ENCODE measurements at places on chromosomes 1 and 21. TPM values are rescaled to one million over a fixed set of nuclear protein-coding genes. Genes with fewer than 3 reads are reported as not detected.
A peak's percentile ranks its signal among the peaks of the same experiment; 100 is the strongest.

DNA sequence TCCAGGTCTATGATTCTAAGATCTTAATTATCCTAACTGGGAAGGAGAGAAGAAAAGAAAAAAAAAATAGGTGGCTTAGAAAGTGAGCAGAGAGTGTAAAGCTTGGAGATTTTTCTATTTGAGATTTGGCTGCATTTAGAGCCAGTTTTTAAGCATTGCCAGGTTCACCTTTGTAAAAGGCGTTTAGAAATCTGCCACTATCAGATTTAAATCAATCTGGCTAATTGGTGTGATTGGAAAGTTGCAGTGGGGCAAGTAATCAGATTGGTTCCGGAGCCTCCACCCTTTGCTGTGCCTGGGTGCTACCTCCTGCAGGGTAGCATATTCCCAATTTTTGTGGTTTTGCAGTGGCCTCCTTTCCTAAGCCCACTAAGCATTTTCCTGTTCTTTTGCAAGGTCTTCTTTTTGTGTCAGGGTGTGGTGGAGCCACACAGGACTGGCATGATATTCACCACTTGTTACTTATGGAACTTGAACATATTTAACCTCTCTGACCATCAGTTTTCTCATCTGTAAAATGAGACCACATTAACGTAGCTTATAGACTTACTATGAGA lies 48.5 kb upstream of the PPP2R5A start:
- no peak for ATAC-seq

DNA sequence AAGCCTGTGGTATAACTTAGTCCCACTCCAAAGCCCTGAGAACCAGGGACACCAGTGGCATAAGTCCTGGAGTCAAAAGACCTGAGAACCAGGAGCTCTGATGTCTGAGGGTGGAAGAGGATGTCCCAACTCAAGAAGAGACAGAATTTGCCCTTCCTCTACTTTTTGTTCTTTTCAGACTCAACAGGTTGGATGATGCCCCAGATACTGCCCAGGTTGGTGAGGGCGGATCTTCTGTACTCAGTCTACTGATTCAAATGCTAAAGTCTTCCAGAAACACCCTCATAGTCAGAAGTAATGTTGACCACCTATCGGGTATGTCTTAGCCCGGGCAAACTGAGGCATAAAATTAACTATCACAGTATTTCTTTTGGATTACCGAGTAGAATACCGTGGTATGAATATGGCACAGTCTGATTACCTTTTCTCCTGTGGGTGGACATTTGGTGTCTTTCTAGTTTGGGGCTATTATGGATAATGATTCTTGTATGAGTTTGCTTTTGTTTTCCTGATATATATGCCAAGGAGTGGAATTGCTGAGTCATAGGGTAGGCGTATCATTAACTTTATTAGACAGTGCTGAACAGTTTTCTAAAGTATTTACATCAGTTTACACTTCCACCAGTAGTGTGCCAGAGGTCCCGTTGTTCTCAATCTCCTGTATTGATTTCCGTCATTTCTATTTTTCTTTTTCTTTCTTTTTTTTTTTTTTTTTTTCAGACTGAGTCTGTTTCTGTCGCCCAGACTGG lies 3.2 kb upstream of the CHAF1B start:
- no peak for ATAC-seq

DNA sequence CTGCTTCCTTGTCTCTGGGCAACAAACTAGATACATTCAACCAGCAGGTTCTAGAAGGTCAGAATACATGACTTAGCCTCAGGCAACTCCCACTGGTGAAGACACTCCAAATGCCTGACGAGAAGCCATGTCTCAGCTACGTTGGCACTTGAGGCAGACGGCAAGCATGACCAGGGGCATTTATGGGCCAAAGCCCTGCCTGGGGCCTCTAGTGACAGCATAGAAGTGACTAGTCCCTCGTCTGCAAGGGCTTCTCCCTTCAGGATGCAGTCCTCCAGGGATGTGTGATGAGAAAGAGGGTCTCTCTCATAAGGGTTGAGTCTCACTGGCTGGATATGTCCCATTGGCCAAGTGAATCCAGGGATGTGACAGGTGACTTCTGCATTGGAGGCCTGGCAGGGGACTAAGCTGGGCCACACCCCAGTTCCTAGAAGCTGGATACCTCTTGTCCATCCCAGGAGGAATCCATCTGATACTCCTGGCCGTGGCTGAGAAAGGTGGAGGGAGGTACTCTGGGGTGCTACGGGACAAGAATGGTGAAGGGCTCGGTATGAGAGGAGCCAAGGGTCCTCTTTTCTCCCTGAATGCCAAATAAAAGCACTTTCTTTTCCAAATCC lies 148.6 kb upstream of the HMGB4 start:
- ATAC-seq = no peak

DNA sequence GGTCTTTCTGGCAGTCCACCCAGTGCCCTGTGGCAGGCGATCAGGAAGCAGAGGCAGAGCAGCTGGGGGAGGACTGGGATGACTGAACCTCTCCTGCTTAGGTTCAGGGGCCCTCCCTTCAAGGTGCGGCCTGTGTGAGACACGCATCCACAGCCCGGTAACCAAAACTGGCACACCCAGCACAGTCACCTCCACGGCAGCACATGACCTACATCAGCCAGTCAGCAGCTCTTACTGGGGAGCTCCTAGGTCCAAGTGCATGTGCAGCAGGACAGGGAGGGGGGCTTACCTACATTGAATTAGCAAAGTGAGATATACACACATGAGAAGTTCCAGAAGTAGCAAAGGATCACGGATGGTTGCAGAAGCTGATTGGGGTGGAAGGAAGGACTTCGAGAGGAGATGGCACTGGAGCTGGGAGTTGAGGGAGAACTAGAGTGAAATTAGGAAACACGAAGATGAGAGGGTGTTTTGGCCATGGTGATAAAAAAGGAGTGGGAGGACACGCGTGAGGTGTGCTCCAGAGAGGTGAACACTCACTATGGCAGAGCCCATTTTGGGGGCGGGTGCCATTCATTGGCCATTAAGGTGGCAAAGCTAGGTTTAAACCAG lies 51.4 kb upstream of the IRF2BP2 start:
- no peak for ATAC-seq

- ATAC-seq = no peak
Measured at GRCh38 chr1:197912739-197913494, 4.3 kb upstream of the LHX9 start.

DNA sequence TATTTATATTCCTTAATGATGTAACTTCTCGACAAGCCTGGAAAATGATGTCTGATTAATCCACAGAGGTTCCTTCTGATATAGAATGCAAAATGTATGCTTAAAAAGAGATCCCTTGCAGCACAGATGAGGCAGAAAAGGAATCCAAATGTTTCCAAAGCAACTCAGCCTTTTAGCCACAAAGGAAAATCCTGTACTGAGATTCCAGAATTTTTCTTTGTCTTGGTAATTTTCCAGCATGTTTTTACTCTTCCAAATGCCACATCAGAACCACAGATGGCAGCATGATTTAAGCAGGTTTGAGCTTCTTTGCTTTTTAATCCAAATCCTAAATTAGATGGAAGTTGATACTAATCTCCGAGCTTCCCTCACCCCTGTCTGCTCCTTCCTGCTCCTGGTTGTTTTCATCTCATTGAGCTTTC lies 176.4 kb upstream of the PALMD start:
- ATAC-seq = no peak

DNA sequence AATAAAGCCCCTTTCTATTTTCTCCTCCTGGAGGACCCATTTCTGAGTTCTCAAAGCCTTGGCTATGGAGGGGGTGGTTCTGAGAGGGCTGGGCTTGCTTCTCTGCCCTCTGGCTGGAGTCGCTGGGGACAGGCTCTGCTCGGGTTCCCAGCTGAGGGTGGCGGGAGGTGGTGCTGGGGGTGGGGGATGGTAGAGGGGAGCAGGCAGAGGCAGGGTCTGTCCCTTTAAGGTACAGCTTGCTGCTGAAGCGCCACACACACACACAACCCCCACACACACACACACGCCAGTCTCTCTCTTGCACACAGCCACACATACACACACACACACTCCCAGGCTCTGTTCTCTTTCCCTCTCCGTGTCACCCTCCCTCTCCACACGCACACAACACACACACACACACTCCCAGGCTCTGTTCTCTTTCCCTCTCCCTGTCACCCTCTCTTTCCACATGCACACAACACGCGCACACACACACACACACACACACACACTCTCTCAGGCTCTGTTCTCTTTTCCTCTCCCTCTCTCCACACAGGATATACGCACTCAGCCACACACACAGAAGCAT lies 69.8 kb upstream of the SSBP3 start:
- peak; percentile 5 for ATAC-seq

GRCh38 chr1:168470901-168471431 lies 72.8 kb downstream of the XCL2 start:
- peak; percentile 47 for ATAC-seq

- no peak for ATAC-seq
Measured at GRCh38 chr1:205291596-205291995, 29.9 kb downstream of the NUAK2 start.

DNA sequence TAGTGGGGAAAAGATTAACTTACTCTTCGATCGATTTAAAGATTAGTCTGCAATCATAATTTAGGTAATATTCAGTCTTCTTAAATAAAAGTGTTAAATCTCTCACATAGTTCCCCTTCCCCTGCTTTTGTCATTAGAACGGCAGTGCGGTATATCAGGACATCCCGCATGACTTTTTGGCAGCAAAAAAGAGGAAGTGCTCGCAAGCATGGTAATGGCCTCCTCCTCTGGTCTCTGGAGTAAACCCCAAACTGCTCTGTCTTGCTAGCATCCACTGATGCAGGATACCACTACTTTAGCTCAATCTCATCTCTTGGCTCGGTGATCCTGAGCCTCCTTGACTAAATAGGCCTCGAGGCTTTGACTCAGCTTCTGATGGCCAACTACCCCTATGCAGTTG lies 78.7 kb upstream of the VAV3 start:
- no peak for ATAC-seq

DNA sequence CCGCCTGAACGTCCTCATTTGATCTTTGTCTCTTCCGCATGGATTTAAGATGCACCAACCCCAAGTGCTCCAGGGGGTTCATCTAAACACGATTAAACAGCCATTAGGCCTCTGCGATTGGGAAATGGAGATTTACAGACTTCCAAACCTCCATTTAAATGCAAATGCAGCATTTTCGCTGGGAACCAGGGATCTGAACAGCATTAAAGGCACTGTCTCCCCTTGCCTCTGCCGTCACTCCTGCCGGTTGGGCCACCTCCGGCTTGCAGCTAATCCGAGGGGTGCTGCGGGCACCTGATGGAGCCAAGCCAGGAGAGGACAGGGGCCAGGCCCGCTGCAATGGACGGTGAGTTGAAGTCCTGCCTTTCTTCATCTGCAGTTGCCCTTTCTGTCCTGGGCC lies 70.3 kb upstream of the KLHDC7A start:
- ATAC-seq = no peak

DNA sequence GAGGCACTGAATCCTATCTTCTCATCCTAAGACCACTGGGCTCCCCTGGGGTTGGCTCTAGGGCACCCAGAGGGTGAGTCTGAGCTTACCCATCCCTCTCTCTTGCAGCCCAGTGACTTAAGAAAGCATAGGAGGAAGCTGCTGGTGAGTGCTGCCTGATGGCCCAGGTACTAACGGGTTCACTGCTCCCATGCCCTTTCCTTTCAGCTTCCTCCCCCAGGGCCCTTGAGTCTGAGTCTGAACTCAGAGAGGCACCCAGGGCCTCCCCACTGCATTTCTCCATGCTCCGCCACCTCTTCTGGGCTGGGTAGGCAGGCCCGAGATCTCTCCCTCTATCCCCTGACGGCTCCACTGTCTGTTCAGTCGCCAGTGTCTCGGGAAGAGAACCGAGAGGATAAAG lies 29.7 kb downstream of the PPFIA4 start:
- no peak for ATAC-seq

DNA sequence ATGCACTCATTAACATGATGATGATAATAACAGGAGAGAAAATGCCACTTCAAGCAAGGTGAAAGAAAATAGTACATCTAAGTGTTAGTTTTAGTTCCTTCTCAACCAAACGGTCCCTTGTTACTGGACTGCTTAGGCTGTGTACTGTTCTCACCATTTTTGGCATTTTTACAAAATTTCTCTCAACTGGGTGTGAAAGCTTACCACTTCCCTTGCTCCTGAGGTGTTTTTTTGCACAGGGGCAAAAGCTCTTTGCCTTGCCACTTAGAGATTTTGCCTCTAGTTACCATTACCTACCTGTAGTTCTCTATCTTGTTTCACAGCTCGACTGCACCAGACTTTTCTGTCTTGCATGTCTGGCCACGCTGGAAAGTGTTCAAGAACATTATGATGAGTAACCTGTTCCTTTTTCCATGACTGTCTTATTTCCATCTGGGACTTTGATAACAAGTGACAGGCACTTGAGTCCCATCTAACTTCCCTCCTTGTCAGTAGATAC lies 10.7 kb downstream of the NEK7 start:
- ATAC-seq = peak; percentile 23

DNA sequence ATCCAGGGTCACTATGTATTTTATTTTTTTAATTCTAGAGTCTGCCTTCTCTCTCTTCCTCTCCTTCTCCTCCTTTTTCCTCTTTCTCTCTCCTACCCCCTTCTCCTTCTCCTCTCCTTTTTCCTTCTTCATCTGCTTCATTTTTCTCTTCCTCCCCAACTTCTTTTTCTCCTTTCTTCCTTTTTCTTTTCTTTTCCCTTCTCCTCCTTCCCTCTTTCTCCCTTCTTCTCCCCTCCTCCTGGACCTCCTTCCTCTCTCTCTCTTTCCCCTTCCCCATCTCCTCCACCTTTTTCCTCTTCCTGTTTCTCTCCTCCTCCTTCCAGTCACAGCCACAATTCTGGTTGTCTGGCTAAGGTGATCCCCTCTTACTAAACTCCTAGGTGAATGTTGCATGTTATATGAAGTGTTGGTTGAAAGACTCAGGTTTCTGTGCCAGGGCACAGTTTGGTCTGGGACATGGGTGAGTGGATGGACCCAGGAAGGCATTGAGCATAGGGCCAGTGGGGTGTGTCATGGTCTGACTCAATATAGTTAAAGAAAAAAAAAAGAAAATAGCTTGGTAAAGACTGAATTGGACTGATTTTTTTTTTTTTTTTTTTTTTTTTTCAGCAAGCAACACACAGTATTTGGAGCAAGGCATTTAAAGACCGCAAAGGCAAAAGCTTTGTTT lies 266.9 kb downstream of the TGFB2 start:
- no peak for ATAC-seq

Gene SGIP1
- total RNA-seq = not detected

Gene SPATA21
- total RNA-seq = 0.08 TPM

Gene CNTN2
- total RNA-seq = not detected

Gene PNRC2
- total RNA-seq = 125 TPM

Gene MTARC2
- total RNA-seq = not detected

Gene ECM1
- 1.1 TPM for total RNA-seq

Gene MKNK1
- total RNA-seq = 59.2 TPM

Gene HSD3B1
- total RNA-seq = not detected

Gene FALEC
- 1.2 TPM for total RNA-seq

Gene DENND2C
- 1.0 TPM for total RNA-seq

Gene MAP3K7CL
- total RNA-seq = 9.5 TPM

Gene TCEA3
- total RNA-seq = 1.3 TPM

Gene PLA2G2F
- not detected for total RNA-seq

Measured in activated T-helper 17 cell treated with anti-CD3 and anti-CD28 coated beads, Interleukin-2, amount 50 U/mL, for 72 hours (primary cell).